ENCODE measurements at places on chromosomes 4 and X.

DNA sequence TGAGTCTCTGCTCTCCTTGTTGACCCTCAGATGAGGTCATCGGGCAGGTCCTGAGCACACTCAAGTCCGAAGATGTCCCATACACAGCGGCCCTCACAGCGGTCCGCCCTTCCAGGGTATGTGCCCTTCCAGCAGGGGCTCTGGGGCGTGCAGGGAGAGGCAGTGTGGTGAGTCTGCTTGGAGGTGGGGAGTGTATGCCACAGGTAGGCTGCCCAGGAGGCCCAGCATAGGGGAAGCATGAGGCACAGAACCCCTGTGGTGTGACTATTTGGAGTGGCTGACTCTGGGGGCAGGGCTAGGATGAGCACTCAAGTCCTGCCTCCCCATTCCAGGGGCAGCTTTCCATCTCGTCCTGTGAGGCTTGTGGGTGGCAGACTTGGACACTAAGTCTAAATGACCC is 3.3 kb upstream of the GDI1 start:
- no peak for DNase-seq

- DNase-seq = no peak
Observed at GRCh38 chrX:40122487-40122886, 24.7 kb upstream of the BCOR start.

- DNase-seq = no peak
Observed at GRCh38 chr4:98745366-98745765, 87.0 kb upstream of the TSPAN5 start.

GRCh38 chr4:139619644-139620043 is 46.0 kb upstream of the MGST2 start:
- no peak for DNase-seq

DNA sequence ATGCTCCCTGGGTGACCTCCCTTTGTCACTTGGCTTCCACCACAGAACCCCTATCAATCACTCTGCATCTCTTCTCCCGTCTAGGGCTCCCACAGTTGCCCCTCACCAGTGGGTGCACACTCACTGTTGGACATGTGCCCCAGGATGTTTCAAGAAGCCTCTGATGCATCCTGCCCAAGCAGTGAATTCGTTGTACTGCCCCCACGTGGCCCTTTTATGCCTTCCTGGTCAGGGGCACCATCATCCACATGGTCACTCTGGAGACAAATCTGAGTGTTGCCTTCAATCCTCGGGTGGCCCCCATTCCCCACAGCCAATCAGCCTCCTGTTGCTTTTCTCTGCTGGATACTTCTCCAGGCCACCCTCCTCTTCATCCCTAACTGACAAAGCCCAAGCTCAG is 12.2 kb downstream of the ITIH6 start:
- no peak for DNase-seq

DNA sequence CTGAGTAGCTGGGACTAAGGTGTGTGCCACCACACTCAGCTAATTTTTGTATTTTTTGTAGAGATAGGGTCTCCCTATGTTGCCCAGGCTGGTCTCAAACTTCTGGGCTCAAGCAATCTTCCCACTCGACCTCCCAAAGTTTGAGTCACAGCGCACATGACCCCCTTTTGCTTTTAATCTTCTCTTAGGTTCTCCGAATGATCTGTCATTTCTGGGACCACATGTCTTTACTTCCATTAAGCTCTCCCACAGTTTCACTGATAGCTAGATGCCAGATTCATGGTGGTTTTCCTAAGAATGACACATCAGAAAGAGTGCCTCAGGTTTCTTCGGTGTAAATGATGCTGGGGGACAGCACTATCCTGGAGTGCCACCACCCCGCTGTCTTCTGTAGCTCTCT is 17.9 kb downstream of the PRKX start:
- DNase-seq = no peak
